ENCODE measurements at places on chromosomes 16 and 17.
A peak's percentile ranks its signal among the peaks of the same experiment; 100 is the strongest.

DNA sequence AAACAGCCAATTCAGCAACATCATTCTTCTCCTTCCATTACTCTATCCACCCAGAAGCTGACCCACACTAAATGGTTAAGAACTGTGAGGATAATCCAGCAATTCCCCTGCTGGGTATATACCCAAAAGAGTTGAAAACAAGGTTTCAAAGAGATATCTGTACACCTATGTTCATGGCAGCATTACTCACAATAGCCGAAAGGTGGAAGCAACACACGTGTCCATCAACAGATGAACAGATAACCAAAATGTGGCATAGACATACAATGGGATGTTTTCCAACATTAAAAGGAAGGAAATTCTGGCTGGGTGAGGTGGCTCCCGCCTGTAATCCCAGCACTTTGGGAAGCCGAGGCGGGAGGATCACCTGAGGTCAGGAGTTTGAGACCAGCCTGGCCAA is 19.9 kb downstream of the MIS12 start:
- no peak for DNase-seq

- DNase-seq: no peak
These were observed 774.5 kb upstream of the RBFOX1 start for GRCh38 chr16:6558126-6558525.

GRCh38 chr16:4298761-4299522 is 16.9 kb upstream of the GLIS2 start:
- DNase-seq: no peak

DNA sequence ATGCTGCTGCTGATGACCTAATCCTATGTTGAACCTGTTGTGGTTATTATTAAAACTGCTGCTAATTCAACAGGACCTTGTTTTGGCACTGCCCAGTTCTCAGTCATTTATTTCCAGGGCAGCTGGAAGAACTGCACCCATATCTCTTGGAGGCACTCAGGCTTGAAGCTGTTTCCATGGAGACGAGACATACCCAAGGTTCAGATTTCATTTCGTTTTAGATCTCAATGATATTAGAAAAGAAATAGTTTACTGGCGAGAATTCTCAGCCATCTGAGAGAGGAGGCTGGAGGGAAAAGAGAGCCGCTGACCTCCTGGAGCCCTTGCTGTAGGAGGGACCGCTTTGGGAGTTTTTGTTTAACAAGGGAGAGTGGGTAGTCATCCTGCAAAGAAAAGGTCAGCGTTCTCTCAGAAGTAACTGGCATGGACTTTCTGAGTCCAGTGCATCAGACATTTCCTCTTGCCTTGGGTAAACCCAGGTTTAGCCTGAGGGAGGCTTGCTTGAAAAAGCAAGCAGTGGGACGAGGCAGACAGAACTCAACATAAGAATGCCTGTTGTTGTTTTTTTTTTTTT is 75.4 kb downstream of the YPEL2 start:
- no peak for DNase-seq

DNA sequence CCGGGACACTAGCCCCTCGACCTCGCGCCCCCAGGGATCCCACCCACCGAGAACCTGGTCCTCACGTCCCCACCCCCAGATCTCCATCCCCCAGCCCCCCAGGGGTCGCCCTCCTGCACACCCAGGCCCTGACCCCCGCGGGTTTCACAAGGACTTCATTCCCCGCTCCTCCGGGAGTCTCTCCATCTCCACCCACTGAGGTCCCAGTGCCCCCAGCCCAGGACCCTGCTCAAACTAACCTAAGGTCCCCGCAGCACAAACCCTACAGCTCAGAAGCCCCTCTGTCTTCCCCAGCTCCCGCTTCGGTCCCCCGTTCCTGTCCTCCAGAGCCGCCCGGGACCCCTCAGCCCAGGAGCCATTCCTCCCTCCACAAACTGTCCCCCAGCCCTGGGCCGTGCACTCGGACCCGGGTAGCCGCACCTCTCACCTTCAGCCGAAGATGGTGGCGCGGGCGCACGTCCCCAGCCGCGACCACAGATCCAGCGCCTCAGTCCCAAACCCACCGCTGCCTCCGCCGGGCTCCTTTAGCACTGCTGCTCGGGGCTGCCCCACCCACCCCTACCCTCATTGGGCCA is at the start of gene MYH10:
TSS of gene MYH10 (minus strand) at position 499 of the 575 bp plus-strand sequence. CDS start 7,479 bp downstream, outside the sequence.
- DNase-seq: no peak

DNA sequence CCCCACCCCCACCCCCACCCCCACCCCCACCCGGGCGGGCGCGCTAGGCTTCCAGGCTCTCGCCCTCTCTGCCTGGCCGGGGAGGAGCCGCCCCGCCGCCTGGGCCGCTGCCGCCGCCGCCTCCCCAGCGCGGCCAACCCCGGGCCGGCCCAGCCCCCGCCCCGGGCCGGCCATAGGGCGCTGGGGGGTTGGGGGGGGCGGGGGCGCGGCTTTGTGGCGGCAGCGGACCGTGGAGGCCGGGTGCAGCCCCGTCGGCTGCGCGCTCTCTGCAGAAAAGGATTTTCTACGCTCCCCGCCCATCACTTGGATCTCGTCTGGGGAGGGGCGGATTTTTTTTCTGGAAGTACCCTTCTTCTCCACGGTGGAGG is 230.9 kb downstream of the MRTFB start:
- peak; percentile 83 for DNase-seq

DNA sequence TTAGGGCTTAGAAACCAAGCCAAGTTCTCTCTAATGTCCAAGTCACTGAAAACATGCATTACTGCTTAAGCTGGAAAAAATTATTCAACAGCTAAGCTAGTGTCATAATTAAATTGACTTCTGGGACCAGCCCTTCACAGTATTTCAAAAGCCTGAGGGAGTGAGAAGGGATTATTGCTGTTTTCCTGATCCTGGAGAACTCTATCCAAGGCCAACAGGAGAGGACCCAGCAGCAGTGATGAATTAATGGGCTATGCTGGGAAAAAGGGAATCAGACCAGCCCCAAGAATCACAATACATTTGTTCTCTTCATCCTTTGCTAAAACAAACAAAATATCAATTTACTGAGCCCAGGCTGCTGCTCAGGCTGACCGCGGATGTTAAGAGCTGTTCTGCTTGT is 34.5 kb upstream of the CLEC3A start:
- DNase-seq: no peak

- no peak for DNase-seq
These were observed 3.5 kb upstream of the WFDC1 start for GRCh38 chr16:84291226-84291625.

- peak; percentile 89 for DNase-seq
These were observed 6.9 kb upstream of the WDR59 start for GRCh38 chr16:74991593-74992403.

GRCh38 chr17:40852364-40852763 is 14.7 kb downstream of the KRT12 start:
- no peak for DNase-seq

DNA sequence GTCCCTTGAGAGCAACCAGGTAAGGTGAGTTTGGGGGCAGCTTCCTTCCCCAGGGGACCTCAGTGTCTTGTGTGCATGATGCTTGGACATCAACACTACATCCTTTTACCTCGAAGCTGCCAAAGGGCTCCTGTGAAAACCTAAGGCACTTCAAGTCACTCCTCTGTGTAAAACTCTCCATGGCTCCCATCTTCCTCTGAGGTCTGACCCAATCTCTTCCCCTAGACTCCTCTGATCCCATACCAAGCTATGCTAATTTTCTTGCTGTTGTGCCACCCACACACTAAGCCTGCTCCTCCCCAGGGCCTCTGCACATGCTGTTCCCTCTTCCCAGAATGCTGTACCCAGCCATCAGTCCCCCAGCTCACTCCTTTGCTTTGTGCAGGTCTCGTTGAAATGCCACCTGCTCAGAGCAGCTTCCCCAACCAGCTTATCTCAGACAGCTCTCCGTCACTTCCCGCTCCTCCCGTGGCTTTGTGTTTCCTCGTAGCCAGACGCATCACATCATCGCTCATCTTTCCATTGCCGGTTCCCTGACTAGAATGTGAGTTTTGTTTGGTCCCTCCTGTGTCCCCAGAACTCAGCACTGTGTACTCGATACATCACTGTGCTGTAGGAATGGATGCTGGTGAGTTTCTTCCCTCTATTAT is 78.4 kb downstream of the CNGB1 start:
- no peak for DNase-seq

DNA sequence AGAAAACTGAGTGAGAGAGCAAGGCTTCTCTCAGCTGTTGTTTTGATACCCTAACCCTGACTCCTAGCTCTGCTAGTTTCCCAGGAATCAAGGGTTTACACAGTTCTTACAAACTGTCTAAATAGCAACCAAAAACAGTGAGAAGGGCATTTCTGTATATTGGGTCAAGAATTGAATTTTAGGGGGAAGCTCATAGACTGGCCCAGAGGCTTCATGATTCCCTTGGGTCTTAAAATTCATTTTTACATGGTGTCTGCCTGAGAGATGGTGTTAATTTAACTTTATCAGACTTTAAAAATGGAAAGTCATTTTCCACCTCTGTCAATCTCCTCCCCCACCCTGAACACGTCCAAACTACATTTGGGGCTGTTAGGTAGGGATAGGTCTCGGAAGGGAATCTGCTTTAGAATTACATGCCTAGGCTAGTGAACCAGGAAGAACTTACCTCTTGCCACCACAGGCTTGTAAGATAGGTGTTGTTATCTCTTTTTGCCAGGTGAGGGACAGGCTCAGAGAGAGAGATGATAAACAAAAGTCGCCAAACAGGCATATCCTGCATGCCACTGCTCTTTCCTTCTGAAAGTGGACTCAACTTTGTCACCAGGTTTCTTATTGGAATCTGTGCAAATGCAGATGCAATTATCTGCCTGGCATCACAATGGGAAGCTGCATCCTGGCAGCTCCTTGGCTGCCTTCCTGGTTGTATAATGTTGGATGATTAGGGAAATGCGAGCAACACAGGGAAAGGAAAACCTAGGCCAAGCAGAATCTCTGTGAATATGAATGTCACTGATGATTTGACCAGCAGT is 3.1 kb downstream of the PHAF1 start:
- peak; percentile 42 for DNase-seq

DNA sequence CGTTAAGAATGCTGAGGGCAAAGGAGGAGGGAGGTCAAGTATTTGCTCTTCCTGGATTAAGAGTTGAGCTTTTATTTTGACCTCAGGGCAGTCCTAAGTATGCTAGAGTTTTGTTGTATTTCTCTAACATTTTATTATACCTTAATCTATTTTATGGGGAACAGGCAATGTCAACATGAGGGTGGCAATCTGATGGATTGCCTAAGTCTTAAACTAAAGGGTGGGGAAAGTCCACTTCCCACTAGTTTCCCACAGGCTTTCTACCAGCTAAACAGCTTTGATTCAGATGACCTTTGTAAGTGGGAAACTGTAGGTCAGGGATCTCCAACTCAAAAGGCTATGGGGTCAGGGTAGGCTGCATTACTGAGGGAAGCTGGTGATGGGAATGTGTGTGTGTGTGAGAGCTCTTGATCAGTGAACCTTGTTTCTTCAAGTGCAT is 24.9 kb downstream of the HSD17B2 start:
- DNase-seq: peak; percentile 54
